ENCODE measurements at places on chromosomes 4 and X. TPM values are rescaled to one million over a fixed set of nuclear protein-coding genes. Genes with fewer than 3 reads are reported as not detected.

DNA sequence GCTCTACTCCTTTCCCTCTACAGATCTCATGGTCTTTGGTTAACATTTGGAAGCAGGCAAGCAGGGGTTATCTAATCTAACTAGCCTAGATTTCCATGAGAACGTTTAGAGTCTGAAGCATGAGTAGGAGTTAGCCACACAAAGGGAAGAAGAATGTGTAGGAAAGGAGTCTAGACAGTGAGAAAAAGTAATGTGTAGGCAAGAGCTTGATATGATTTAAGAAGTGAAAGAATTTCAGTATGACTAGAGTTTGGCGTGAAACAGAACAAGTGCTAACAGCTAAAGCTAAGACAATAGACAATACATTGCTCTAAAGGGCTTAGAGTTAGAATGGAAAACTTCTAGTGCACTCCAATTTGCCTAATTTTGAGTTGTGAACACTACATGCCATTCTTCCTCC lies 10.8 kb downstream of the CXCL8 start:
- no peak for ATAC-seq

The FDCSP gene
- total RNA-seq, result not detected

- ATAC-seq, result no peak
Observed at GRCh38 chrX:107730991-107731766, 44.4 kb downstream of the TSC22D3 start.

The TKTL1 gene
- total RNA-seq, result 0.54 TPM
